ENCODE measurements at places on chromosomes 1 and 21.
A peak's percentile ranks its signal among the peaks of the same experiment; 100 is the strongest.

- DNase-seq = no peak
Measured at GRCh38 chr1:201002510-201002909, 21.0 kb downstream of the KIF21B start.

GRCh38 chr1:201221201-201221846 lies 30.7 kb downstream of the IGFN1 start:
- DNase-seq = peak; percentile 1

DNA sequence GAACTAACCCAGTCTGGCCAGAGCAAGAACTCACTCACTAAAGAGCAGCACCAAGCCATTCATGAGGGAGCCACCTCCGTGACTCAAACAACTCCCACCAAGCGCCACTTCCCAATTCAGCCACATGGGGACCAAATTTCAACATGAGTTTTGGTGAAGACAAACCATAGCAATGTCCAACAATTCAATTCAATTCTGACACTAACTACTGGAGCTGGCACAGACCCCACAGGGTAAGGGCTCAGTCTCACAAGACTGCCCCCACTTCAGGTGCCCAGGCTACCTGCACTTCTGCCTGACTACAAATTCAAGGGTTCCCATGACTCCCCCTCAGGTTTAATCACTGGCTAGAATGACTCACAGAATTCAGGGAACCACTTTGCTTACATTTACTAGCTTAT lies 48.8 kb upstream of the RAP1A start:
- DNase-seq = peak; percentile 56

GRCh38 chr1:30889511-30889910 lies 19.0 kb downstream of the SDC3 start:
- no peak for DNase-seq

DNA sequence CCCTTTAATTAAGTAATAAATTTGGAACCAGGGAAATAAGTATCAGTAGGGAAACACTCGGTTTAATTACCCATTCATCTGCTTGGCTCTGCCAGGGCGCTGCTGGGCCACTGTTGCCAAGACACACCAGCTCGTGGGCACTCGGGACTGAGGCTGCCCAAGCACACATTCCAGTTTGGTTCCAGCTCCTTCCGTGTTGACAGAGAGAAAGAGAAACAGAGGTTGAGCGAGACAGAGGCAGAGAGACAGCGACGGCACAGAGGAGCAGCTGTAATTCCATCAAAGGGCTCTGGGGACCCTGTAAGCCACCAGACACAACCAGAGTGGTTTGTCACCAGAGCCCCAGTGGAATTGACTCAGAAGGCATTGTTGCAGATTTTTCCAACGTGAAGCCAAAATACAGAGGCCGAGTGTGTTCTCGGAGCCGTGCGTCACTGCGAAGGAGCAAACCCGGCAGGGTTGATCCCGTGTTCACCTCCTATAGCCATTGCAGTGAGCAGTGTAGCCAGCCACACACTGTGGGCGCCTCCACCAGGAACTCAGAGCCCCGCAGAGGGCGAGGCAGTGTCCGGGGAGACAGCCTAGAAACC lies 33.5 kb downstream of the SYF2 start:
- DNase-seq = no peak

DNA sequence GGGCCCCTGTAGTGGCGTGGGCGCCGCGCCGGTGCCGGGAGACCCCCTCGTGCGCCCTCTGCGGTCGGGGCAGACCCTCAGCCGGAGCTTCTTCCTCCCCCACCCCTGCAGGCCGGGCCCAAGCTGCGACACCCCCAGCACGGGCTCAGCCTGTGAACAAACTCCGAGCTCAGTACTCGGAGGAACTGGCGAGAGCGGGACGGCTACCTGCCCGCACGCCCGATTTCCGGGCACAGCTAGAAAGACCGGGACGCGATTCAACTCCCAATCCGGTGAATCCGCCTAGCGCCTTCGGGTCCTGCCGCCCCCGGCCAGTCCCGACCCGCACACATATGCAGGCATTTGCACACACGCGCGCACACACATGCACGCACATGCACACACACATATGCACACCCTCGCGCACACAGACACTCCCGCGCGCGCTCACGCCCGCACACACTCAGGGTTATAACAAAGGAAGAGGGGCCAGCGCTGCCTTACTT lies 580 bp upstream of the BLACAT1 start:
- no peak for DNase-seq

- no peak for DNase-seq
Measured at GRCh38 chr1:244154872-244155531, 103.9 kb downstream of the ZBTB18 start.

- DNase-seq = no peak
Measured at GRCh38 chr1:245375789-245376460, 221.1 kb downstream of the KIF26B start.

DNA sequence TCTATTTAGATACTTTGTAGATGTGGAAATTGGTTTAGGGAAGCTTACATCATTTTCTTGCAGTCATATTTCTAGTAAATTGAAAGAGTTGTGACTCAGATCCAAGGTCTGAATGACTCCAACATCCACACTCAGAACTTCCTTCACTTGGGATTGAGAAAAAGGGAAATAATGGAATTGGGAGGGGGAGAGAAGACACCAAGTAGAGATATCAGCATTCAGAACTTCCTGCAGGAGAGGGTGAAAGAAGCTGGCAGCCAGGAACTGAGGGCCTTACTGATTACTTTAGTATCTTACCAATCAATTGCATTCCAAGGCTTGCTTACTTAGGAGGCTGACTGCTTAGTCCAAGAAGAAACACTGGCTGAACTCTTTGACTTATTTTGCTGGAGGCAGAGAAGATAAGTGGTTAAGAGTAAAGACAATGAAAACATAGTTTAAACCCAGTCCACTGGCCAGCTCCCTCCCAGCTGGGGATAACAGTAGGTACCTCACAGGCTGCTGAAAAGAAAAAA lies 21.7 kb downstream of the APP start:
- DNase-seq = no peak

DNA sequence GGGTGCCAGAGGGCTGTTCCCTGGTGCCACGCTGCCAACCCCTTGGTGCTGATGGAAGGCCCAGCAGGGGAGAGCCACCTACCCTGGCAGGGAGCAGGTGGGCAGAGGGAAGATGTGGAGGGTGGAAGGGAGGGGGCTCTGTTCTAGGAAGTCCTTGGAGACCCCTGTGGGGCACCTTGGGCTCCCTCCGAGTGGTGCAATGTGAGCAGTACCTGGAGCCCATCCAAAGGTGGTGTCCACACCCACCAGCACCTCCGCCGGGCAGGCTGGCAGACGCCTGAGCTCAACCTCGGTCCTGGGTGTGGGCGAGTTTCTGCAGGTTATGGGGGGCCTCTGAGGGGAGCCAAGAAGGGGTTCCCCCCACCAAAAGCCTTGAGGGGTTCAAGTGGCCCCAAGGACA lies 11.3 kb upstream of the DNMT3L start:
- DNase-seq = no peak
